ENCODE measurements at places on chromosomes 16 and 17.

GRCh38 chr17:8862213-8863056, 5.0 kb downstream of the PIK3R6 start:
- no peak for DNase-seq

GRCh38 chr16:2425008-2425518, 4.2 kb upstream of the CCNF start:
- no peak for DNase-seq

- DNase-seq, result no peak
Observed at GRCh38 chr17:33789658-33790057, 465.4 kb upstream of the CCL2 start.

- peak; percentile 64 for DNase-seq
Observed at GRCh38 chr16:67241008-67241900, 6.0 kb downstream of the FHOD1 start.

- DNase-seq, result no peak
Observed at GRCh38 chr16:81318711-81319110, 3.9 kb downstream of the GAN start.

DNA sequence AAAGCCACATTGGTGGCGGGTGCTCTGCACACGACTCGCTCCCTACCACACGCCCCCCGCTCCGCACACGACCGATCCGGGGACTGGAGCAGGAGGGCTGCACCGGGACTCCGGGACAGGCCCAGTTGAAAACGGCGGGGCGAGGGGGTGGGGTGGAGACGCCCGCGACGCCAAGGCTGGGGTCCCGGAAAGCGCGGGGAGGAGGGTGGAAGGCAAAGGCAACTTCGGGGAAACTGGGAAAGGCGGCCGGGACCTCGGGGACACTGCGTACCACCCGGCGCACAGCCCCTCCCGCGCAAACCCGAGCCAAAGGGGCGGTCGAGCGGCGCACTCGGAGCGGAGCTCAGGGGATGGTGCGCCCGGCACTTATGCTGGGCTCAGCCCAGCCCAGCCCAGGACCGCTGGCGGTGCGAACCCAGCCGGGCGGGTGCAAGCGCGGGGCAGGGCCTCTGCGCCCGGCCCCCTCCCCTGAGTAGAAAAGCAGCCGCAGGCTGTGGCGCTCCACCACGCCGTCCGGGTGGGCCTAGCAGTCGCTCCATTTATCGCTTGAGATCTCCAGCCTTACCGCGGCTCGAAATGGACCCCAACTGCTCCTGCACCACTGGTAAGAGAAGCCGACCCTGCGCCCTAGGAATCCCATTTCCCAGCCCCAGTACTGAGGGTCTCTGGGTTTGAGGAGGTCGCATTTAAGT, at the start of gene MT1M:
Gene MT1M, plus strand, starts transcription at position 504 of the 692 bp plus-strand sequence. Its CDS starts 73 bp downstream, at position 577.
- no peak for DNase-seq

DNA sequence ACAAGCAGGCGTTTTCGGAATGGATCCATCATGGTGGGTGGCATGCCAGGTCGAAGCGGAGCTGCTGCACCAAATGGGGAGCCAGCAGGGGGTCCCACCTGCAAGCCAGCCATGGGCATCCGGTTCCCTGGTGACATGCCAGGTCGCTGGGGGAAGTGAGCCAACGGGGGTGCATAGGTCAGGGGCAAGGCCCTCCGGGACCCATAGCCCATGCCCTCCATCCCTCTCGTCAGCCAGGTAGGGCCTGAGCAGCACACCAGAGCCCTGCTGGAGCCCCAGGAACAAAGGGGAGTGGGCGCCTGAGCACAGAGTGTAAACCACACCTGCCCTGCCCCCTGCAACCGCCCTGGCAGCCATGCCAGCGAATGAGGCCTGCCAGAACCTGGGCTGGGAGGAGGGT, 5.0 kb downstream of the SMARCD2 start:
- DNase-seq, result no peak

- DNase-seq, result no peak
Observed at GRCh38 chr17:72358465-72358864, 237.6 kb downstream of the SOX9 start.

DNA sequence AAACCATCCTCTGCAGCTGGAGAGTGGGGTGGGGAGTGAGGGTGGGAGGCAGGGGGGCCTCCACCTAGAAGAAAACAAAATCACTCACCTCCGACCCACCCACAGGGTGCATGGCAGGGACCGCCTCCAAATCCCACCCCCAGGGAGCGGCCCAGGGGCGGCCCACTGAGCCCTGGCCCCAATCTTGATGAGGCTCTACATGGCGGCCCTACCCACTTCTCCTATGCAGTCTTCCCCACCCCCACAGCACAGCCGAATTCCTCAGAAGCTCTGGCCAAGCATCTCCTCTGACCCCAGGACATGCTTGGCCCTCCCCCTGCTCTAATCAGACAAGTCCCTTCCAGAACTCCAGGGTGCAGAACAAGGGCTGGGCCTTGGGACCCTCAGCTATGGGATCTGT, 18.2 kb upstream of the FASN start:
- no peak for DNase-seq

DNA sequence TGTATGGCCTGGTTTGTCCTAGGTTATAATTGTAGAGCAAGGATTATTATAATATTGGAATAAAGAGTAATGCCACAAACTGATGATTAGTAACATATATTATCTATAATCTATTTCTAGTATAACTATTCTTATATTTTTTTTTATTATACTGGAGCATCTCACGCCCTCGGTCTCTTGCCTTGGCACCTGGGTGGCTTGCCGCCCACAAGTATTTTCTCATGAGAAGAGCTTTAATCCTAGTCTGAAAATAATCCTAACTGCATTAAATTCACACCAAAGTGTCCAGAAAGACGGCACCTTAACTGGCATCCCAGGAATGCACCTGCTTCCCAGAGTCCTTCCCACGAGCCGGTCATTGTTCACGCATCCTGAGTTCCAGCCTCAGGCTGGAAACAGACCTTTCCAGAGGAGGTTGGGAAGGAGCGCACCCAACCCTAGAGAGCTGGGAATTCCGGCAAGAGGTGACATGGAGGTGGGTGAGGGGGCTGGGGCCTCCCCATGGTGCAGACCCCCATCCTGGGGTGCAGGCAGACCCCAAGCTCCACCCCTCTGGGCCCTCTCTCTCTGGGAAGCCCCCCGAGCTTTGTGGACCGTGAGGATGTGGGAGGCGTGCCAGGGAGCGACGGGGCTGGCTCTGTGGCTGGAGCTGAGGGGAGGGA, 15.9 kb downstream of the CHMP1A start:
- DNase-seq, result no peak

GRCh38 chr17:45666046-45666600, 118.0 kb upstream of the CRHR1 start:
- DNase-seq, result no peak

- no peak for DNase-seq
Observed at GRCh38 chr17:13154398-13154797, 136.6 kb upstream of the ELAC2 start.

DNA sequence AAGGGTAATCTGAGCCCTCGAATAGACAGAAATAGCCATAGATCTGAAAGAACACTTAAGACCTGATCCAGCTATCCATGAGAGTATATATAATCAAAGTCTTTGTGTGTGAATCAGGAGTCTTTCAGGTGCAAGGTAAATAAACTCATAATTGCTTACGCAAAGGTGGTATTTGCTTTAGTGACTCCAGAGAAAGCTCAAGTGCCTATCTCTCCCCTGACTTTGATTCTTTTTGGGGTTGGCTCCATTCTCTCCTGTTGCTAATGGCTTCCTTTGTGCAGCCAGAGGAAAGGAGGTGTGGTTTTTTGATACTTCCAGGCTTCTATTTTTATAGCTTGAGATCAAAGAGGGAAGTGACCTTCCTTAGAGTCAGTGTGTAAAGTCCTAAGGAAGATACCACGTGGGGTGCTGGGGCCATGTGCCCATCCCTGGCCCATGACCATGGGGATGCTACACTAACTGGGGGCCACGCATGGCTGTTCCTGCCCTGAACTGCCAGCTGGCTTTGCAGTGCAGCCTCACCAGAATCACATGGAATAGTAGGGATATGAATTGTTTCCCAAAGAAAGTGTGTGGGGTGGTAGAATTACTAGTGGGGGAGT, 45.8 kb downstream of the TENT4B start:
- no peak for DNase-seq

DNA sequence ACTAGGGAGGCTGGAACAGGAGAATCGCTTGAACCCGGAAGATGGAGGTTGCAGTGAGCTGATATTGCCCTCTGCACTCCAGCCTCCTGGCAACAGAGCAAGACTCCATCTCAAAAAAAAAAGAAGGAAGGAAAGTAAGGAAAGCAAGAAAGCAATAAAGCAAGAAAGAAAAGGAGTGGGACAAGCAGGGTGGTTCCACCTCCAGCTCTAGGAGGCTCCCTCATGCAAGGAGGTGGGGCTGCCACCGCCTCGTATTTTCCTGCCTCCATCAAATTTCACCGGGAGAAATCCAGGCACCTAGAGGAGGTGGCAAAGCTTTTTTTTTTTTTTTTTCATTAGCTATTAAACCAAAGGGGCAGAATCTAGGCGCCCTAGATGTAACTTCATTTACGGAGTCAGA, 1.0 kb downstream of the CYB561 start:
- no peak for DNase-seq

Data from AG09309 (cell line).